Kidney capillary endothelial cell (primary cell): ENCODE measurements at places on chromosomes 1 and 21.

DNA sequence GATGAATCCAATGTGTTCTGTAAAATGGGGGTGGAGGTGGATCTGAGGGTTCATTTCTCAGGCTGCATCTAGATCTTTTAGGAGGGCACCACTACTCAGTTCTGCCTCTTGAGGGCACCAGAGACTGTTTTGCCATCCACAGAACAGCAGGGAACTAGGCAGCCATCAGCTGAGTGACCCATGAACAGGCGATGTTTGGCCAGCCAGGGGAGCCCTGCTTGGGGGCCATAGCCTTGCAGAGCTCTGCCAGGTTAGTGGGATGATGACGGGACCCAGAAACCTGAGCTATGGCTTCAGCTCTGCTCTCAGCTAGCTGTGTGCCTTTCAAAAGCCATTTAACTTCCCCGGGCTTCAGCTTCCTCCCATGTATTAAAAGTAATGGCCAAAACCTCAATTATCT is 13.4 kb upstream of the NOS1AP start:
- DNase-seq, result peak; percentile 75

- DNase-seq, result no peak
These were observed 20.2 kb downstream of the LMOD1 start for GRCh38 chr1:201925981-201926645.

DNA sequence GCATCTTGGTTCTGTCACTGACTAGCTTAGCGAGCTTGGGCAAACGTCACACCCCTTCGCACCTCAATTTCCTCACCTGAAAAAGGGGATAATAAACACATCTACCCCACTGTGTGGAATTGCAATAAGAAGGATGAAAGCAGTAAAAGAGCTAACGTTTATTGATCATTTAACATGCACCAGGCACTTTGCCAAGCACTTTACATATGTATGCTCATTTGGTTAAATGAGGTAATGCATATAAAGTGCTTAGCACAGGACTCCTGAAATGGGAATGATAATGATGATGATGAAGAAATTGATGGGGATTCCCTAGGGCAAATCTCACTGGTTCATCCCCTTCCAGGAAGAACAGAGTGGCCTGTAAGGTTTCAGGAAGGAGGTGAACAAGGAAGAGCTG is 4.8 kb downstream of the NKAIN1 start:
- no peak for DNase-seq

DNA sequence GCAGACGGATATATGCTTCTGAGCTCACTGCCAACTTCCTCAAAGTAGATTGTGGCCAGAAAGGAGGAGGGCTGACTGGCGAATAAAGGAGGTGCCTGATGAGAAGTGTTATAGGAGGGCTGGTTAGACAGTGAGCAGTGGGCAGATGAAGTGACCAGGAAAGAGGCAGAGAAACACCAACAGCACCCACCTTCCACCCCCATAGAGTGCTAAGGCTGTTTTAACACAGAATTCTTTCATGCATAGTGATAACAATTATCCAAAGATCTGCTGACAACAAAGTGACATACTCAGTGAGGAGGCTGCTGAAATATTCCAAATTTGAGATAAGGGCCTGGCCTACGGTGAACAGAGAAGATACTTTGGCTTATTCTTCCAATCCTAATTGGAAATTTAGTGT is 21.2 kb upstream of the MTR start:
- DNase-seq, result no peak

DNA sequence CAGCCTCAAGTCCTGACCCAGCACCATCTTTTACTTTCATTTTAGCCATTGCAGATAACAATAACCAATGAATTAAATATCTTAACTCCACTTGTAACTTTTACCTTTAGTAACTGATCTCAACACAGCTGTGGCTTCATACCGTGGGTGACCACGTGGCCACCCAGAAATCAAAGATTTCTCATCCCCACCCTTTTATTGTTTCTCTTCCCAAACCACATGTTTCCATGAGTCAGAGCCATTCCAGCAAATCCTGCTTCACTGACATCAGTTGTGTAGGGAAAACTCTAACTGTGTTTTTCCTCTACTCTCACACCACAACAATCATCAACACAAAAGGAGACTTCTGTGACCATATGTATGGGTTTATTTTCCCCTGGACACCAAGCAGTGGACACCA is 25.1 kb upstream of the BRDT start:
- DNase-seq, result no peak

- no peak for DNase-seq
These were observed 8.1 kb downstream of the ZNF687 start for GRCh38 chr1:151289991-151290708.

GRCh38 chr1:95304803-95305202 is 70.8 kb downstream of the RWDD3 start:
- DNase-seq, result no peak

DNA sequence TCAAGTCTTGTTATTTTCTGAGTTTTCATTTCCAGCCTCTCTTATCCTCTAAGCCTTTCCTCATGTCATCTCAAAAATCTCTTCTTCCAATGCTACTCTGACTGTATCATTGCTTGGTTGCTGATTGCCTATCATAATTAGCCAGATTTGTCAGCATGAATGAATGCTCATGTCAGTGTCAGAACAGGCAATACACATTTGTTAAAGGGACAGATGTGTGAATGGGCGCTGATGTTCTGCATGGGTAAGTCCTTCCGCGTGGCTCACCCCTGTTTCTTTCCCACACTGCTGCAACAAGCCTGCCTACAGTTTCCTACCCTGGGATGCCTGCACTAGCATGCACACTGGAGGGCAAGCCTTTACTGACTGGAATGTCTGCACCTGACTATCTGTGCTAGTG is 100.6 kb downstream of the RHOU start:
- no peak for DNase-seq

- DNase-seq, result no peak
These were observed 42.1 kb downstream of the CAMSAP2 start for GRCh38 chr1:200780545-200781369.

GRCh38 chr1:54335011-54335754 is 71.0 kb downstream of the SSBP3 start:
- DNase-seq, result no peak

- DNase-seq, result peak; percentile 62
These were observed 10.1 kb upstream of the ADORA3 start for GRCh38 chr1:111513410-111514020.

GRCh38 chr1:216073793-216074595 is 349.3 kb downstream of the USH2A start:
- DNase-seq, result no peak

- no peak for DNase-seq
These were observed 179.3 kb downstream of the ETS2 start for GRCh38 chr21:38984982-38985567.

- DNase-seq, result no peak
These were observed 7.2 kb upstream of the C8B start for GRCh38 chr1:56972976-56973375.

GRCh38 chr1:225934711-225935110 is 6.3 kb downstream of the LEFTY2 start:
- no peak for DNase-seq

DNA sequence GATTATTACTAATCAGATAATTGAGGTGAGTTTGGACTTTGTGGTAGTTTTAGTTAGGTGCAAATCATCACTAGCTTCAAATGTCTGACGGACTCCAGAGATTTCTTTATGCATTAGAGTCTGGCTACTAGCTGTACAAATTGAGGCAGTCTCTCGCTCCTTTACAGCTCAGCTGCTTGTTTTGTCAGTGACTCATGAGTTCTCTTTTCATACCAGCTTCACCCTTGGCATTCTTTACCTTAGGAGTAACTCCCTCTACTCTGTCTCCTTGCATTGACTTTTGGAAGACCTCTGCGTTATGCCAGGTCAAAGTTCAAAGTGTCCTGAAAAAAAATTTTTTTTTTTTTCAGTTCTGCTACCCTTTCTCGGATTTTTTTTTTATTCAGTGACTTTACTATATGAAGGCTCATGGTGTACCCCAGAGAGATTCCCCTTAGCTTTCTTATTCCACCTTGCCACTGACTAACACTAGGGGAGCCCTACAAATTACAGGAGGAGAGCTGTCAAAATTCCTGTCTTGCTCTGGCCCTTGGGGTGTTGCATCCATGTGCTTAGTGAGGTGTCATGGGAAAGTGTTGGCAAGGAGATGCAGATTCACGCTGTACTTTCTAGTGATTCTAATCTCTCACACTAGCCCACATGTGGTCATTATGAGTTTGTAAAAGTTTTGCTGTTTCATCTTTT is 576.6 kb downstream of the ADGRL2 start:
- no peak for DNase-seq

- no peak for DNase-seq
These were observed 14.3 kb downstream of the FBXO28 start for GRCh38 chr1:224127925-224128819.

DNA sequence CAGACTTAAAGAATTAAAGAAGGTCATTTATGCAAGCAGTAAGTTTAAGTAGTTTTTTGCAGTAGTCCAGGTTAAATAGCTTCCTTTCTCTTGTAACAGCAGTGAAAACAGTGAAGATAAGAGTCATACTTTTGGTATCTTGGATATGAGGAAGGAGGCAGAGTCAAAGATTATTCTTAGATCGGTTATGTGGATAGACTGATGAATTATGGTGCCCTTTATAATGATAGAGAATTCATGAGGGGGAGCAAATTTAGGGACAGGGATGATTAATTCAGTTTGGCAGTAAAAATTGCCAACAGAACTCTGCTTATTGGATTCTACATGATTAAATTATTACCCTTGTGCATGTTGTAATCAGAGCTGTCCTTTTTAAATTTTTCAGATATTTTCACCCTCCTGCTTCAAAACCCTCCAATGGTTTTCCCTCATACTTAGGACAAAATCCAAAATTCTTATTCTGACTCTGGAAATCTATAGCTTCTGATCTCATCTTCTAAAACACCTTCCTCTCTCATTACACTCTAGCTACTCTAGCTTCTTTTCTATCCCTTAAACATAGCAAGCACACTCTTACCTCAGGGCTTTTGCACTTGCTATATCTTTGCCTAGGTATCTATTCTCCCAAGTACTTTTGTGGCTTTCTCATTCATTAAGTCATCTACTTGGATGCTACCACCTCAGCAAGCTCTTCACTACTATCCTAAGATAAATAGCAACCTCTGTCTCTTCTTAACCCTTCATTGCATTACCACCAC is 79.8 kb downstream of the PKN2 start:
- no peak for DNase-seq

DNA sequence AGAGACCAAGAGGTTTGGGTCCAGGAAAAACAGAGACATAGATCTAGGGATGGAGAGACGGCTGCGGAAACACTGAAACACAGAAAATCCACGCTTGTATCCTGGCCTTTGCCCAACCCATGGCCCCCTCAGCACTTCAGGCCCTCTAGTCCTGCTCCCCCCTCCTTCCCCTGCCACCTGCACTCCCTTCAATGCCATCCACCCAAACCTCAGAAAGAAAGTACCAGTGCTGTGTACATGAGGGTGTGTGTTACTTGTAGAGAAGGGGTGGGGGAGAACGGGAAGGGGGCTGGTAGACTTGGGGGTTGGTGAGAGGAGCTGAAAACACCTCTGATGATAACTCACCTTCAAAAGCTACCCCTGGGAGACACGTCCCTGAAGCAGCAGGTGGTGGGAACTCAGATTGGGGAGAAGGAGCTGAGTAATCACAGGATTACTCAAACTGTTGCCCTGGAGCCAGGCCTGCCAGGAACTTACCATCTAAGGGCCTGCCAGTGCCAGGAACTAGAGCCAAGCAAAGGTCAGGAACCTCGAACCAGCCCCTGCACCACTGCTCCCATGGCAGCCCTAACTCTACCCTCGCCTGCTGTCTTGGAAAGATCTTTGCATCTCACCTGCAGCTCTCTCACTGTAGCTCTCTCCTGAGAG is 11.5 kb downstream of the RORC start:
- no peak for DNase-seq

DNA sequence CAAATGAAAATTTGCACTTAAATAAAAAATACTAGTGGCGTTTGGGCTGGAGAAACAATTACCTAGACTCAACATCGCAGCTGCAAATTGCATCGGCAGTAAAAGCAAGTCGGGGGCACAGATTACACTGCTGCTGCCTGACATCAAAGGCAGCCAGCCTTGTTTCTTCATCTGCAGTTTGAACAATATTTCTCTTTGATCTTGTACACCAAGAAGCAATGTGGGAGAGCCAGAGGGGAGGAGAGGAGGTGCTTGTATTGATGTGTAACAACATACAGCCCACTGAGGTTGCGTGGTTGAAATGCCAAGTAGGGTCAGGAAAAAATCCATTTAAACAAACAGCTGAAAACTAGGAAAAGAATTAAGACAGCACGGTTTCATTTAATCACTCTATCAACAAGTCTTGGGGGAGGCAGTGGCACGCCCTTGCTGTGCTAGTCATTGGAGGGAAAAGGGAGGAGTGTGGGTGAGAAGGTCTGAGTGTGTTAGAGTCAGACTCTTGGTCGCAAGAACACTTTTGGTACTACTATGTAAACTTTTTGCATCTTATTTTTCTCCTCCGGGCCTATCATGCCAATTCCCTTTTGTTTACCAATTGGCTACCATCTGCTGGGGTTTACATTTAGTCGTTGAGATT is 456.5 kb downstream of the OMA1 start:
- DNase-seq, result no peak

DNA sequence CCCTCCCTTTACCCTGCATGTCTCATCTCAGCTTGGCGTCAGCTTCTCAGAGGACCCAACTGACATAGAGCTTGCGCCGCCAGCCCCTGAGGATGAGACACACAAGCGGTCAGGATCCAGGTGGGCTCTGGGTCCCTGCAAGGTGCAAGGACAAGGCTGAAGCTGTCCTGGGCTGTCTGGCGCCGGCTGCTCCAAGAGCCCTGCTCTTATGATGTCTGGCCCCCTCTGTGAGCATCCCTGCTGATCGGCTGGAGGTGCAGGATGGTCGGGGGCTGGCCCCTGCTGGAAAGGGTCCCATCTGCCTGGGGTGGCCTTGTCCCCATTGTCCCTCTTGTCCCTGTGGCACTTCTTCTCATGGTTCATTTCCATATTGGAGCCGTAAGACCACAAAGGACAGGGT is 479.0 kb downstream of the NPHP4 start:
- DNase-seq, result no peak

GRCh38 chr1:221122501-221122900 is 243.3 kb downstream of the HLX start:
- DNase-seq, result no peak

DNA sequence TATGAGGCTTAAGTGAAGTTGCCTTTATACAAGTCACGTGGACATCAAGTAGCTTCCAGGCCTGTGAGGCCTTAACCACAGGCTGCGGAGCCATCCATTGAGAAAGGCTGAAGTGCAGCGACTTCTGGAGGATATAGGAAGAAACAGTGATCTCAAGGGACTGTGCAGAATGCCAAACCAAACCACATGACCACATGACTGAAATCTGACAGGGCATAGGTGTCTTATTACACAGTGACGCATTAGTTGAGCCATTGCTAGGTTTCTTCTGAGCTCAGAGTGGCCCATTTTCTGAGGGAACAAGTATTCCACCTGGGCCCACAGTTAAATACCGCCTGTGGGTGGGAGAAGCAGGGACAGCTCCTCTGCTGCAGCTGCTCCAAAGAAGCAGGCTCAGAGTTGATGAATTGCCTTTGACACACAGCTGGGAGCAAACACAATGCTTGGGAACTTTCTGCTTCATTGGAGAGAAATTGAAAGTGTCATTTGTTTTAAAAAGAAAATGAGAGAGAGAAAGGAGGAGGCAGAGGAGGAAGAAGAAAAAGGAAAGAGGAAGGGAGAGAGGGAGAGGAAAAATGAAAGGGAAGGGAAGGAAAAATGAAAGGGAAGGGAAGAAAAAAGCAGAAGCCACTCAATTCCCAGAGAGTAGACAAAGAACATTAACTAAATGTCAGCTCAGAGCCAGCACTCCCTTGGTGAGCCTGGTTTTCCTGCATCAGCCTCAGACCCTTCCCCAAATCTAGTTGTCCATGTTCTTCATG is 94.4 kb downstream of the COLGALT2 start:
- DNase-seq, result peak; percentile 18

- DNase-seq, result no peak
These were observed 26.6 kb downstream of the IL6R start for GRCh38 chr1:154431586-154432373.

- DNase-seq, result no peak
These were observed 849.3 kb upstream of the PRMT6 start for GRCh38 chr1:106207185-106207584.
